ENCODE measurements at places on chromosomes 5 and 9. TPM values are rescaled to one million over a fixed set of nuclear protein-coding genes. Genes with fewer than 3 reads are reported as not detected.
A peak's percentile ranks its signal among the peaks of the same experiment; 100 is the strongest.

DNA sequence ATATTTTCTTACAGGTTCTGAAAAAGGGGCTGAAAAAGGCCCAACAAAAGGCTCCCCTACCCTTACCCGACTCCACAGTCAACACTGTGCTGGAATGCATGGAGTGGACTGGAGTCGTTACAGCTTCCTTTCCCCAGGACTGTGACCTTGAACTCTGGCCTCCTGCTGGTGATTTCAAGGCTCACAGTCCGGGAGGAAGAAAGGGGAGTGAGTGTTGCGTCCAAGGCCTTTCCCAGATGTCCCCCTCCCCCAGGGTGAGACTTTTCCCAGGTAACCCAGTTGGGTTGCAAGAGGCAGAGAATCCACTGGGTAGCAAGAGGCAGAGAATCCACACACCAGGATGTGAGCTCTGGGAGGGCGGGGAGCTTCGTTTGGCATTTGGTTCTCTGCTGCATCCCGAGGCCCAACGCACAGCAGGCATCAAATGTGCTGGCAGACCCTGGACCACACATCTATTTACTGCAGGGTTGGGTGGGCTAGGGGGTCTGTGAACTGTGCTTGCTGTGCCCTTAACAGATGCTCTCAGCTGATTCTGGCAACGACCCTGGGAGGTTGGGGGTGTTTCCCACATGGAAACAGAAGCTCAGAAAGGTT lies 37.5 kb downstream of the FABP6 start:
- no peak for ATAC-seq

IL33 gene
- total RNA-seq, result not detected

- no peak for ATAC-seq
Measured at GRCh38 chr9:3746296-3747275, 220.8 kb upstream of the RFX3 start.

DNA sequence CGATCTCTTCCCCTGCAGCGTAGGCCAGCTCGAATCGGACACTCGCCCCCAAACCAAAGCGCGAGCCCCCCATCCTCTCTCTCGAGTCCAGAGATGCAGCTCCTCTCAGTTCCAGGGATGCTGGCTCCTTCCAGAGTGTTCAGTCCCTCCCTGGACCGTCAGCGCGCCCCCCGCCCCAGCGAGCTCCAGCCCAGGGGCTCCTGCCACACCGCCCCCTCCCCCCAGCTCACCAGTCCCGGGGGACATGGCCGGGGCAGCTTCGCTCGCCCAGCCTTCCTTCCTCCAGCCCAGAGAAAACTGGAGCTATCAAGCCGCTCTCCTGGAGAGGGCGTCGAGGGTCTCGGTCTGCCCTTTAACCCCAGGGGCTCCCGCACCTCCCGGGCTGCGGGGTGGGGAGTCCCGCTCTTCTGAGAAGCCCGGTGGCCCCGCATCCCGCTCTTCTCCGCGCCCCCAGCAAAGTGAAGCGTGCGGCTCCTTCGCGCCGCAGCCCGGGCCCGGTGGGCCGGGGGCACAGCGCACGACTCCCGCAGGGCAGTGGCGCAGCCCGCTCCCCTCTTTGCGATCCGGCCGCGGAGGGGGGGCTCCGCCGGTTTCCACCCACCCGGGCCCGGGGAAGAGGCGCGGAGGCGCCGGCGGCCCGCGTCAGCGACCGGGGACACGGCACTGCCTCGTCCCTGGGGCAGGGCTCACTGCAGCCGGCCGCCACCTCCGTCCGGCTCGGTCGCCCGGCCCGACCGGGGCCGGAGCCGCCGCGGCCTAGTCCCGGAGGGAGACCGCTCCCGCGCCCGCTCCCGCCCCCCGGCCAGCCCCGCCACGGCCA lies 587 bp downstream of the MIER3 start:
- peak; percentile 69 for ATAC-seq

ISCA1 gene
- total RNA-seq, result 68.8 TPM

DNA sequence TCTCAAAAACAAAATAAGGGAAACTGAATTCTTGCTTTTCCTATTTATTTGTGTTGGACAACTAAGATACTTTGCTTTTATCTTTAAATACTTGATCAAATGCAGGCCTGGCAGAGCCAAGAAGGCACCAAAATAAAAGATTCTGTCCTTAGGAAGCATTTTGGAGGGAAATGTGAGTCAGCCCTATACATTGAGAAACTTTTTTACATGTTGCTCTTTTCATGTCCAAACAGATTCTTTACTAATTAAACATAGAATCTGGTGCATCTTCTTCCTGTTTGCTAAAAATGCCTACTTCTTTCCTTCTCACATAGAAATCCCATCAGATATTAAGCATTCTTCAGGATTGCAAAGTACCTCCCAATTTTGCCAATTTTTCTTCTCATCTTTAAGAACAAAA lies 1160.4 kb downstream of the EFNA5 start:
- no peak for ATAC-seq

DNA sequence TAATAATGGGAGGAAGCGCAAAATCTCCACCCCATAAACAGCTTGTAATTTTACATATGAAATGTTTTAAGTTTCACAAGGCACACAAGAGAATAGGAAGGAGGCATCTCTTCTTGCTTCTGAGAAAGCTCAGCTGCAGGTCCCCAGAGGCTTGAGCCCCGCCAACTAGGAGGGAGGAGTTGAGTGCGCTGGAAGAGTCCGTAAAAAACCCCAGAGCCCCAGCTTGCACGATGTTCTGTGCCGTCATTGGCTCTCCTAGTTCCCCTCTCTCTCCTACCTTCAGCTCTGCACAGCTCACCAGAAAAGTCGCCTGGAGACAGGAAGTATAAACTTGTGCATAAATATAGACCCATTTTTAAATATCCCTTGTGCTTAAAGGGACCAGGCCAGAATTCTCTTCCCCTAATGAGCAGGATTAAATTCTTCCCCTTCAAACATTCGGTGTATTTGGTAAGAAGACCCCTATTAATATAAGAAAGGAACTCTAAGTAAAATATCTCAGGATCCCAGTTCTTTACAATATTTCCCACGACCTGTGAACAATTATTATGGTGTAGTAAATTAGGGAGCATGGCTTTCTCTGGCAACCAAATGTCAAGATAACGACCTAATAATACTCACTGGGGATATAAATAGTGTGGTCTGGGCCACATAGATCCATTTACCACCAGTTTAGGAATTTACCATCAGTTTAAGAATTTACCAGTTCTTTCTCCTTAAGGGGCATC lies 13.7 kb downstream of the GLRX start:
- peak; percentile 39 for ATAC-seq

DNA sequence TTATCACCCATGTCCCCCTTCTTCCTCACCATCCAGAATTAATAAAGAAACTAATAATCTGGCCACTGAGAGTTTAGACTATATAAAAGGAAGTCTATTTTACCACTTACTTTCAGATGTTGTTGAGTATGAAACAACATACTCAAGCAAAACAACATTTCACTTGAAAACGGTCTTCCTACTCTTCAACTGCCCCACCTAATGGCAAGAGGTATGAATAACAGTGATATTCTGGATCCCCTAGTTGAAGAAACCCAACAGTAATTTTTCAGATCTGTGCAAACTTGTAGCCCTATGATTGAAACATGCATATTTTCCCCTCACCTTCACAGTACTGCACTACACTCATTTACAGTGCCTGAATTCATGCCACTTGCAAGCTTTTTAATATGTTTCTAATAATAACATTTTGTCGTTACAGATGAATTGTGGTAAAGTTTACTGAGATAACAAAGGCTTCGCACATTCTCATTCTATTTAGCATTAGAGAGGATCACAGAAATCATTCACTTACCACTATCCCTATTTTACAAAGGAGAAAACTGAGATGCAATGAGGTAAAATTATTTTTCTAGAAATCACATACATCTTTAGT lies 267.9 kb upstream of the PDE4D start:
- no peak for ATAC-seq

BHMT gene
- total RNA-seq, result 2.2 TPM

DNA sequence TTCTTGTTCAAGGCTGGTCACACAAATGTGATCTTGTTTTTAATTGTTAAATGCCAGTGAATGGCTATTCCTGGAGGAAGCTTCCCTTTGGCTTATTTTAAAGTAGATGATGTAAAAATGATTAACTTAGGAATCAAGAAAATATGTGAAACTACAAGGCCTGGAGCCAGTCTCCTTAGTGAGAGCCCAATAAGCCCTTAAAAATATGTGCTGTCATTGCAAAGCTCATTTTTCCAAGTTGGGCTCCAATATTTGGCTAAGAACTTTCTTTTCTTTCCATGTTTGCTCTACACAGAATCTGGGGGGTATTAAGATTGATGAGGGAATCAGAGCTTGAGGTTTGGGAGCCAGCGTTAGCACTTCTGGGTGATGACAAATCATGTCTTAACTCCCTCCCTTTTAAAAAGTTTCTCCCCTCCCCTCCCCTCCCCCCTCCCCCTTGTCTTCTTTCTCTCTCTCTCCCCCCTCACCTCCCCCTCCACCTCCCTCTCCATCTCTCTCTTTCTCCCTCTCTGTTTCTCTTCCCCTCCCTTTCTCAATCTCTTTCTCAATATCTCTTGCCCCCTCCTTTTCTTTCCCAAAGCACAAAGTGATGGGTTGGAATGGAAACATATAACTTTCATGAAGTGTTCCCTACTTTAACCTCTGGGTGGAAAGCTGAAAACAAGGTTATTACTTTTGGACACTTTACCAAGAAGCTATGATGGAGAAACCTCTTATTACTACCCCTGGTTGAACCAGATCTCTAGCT lies 86.0 kb downstream of the FBXL7 start:
- ATAC-seq, result no peak

DNA sequence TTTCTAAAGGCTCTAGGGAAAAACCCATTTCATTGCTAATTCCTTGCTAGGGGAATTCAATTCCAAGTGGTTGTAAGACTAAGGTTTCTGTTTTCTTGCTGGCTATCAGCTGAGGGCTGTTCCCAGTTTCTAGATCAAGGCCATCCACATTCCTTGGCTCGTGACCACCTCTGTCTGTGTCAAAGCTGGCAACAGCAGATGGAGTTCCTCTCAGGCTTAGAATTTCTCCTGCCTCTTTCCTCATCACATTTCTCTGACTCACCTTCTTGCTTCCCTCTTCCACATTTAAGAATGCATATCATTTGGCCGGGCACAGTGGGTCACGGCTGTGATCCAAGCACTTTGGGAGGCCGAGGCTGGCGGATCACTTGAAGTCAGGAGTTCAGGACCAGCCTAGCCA lies 19.0 kb downstream of the DAB2IP start:
- no peak for ATAC-seq

GRCh38 chr5:62371409-62371808 lies 32.3 kb downstream of the DIMT1 start:
- no peak for ATAC-seq

NUP188 gene
- 24.7 TPM for total RNA-seq

CNTFR gene
- total RNA-seq, result 64.4 TPM

DNA sequence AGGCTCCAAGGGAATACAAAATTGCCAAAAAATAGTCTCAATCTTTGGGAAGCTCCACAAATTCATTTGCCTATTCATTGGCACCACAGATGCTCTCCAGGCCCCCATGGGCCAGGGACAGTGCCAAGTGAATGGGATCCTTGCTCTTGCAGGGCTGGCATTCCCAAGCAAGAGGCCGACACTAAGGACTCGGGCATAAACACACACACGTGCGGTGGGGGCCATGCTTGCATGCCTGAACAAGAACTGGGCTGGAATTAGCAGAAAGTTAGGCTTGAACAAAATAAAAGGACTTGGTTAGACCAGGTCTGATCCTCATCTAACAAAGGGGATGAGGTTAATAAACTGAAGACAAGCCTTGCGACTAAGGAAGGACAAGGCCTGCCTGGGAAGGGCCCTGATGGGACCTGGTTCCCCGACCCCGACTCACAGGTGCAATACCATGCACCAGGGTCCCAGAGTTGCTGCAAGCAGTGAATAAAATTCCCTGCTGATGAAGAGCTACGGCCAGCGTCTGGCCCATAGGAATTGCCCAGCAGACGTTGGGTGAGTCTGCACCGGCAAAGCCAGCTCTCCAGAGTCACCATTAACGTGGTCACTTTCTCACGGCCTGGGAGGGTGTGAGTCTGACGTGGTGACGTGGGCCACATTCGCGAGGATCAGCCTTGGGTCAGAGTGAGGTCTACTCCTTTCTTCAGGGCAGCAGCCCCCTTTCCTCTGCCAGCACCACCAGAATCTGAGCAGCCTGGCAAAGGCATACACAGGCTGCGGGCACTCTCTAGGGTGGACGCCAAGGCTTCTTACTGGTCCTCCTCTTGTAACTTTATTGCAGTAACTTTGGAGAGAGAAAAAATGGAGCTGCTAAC lies 77.4 kb upstream of the FCN1 start:
- ATAC-seq, result no peak

DNA sequence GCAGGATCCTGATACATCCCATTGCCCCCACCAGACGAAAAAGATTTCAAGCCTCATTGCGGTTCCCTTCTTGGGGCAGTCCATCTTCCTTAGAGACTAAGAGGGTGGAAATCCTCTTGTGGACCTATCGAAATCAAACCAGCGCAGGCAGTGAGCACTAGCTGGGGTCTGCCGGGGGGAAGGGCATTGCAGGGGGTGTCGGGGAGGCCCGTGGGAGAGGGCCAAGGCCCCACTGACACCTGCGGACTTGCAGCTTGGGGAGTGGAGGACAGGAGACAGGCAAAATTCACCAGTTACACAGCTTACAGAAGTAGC lies 522 bp downstream of the BTNL9 start:
- no peak for ATAC-seq
